ENCODE measurements at places on chromosomes 5 and 9. TPM values are rescaled to one million over a fixed set of nuclear protein-coding genes. Genes with fewer than 3 reads are reported as not detected.

The LMNB1 gene
- total RNA-seq = 174 TPM

The PCYOX1L gene
- total RNA-seq = 9.4 TPM

The ADAMTS13 gene
- 2.8 TPM for total RNA-seq

The DMGDH gene
- total RNA-seq = not detected

- DNase-seq = no peak
Observed at GRCh38 chr9:4939118-4939561, 45.9 kb upstream of the JAK2 start.

- DNase-seq = peak; percentile 73
Observed at GRCh38 chr9:101601904-101602765, 7.4 kb upstream of the PPP3R2 start.

DNA sequence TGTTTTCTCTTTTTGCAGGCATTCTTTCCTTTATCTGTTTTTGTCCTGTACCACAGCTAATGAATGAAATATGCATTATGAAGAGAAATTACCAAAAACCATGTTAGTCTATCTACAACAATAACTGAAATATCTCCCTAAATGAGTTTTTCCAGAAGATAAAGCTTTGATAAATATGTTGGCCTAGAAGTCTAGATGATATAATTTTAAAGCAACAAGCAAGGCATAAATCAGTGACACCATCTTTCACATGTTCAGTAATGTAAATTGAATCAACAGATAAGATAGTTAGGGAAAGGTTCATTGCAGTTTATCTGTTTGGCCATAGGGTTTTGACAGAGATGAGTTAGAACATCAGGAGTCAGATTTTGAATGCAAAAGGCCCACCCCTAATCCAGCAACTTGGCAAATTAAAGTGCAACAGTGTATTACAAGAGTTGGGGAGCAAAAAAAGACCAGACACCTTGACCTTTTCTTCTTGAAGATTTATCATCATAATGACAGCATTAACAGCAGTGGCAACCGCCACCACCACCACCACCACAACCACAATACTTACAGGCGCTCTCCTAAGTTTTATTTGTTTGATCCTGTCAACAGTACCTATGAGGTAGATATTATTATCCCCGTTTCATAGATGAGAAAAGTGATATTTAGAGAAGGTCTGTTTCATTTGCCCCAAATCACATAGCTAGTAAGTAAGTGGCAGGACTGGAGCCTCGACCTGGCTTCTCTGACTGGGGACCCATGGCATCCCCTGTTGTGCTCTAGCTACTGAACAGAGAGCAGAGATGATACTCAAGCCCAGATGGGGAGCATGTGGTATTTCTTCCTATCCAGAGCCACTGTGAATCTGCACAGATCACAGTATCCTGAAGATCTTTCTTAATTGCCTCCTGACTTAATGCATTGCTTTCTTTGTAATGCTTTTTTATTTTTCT lies 122.8 kb upstream of the DHFR start:
- DNase-seq = no peak

GRCh38 chr9:99026956-99027298 lies 78.0 kb upstream of the TGFBR1 start:
- no peak for DNase-seq

DNA sequence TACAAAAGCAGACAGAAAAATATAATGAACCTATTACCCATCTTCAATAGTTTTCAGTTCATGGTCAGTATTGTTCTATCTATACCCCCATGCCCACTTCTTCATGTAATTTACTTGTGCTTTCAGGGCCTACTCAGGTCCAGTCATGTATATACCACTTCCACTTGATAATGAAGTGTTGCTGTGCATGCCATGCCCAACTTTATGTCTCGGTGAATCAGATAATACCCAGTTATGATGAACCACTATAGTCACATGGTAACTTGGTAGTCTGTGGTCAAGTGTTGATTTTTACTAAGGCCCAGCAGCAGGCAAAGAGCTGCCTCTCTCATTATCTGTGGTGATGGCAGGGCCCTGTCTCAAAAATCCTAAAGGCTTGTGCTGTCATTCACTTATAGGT lies 70.7 kb upstream of the IL33 start:
- DNase-seq = no peak

DNA sequence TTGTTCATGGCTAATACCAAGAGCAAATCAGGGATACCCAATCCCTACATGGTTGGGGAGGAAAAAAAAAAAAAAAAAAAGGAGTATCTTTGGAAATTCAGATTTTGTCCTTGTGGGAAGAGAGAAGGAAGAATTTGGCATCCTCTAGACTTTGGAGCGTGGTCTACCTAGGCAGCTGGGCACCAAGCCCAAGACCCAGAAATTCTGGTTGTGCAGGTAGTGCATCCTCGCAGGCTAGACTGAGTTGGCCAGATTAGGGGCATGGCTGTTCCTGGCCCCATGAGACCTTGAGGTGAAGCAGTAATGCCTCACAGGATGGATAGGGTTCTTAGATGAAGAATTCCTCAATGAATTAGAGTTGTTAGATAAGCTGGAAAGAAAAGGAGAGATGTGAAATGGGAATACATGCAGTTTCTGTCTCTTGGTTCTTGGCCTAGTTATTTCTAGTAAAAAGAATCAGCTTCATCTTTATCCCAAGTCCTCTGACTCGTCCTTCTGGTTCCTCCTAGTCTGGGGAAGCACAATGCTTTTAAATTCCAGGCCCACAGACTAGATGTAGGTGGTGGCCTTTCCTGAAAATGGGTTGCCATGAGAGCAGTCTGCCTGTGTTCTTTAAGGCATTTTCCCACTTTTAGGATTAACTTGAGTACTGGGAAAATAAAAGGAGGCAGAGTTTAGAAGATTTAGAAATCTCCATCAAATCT lies 140.5 kb upstream of the RUSC2 start:
- no peak for DNase-seq

DNA sequence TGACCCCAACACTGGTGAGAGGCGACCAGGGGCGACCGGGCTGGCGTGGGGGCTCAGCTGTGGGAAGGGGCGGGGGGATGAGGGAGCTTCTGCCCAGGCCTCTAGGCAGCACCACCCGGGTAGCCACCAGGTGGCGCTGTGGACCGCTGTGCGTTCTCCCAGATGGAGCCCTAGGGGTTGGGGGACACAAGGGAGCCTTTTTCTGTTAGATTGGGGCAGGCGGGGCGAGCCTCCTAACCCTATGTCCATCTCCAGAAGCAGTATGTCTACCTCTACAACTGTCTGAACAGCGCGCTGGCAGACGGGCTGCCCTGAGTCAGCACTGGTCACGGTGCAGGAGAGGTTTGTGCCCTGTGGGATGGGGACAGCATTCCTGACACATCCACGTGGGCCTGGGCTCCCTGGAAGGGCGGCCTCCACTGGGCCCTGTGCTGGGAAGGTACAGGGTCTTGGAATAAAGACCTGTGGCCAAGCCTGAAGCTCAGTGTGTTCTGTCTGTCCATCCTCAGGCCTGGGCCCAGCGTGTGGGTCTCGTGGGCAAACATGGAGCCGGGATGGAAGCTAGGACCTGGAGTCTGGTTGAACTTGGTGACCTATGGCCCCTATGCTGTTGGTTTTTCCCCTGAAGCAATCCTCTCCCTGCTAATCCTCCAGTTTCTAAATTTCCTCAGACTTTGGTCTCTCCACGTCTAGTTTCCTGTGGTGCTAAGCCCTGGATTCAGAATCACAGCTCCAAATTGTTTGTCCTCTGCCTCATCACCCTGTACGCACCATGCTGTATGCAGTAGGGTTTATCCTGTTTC lies 23.1 kb upstream of the SPTLC1 start:
- DNase-seq = peak; percentile 93

DNA sequence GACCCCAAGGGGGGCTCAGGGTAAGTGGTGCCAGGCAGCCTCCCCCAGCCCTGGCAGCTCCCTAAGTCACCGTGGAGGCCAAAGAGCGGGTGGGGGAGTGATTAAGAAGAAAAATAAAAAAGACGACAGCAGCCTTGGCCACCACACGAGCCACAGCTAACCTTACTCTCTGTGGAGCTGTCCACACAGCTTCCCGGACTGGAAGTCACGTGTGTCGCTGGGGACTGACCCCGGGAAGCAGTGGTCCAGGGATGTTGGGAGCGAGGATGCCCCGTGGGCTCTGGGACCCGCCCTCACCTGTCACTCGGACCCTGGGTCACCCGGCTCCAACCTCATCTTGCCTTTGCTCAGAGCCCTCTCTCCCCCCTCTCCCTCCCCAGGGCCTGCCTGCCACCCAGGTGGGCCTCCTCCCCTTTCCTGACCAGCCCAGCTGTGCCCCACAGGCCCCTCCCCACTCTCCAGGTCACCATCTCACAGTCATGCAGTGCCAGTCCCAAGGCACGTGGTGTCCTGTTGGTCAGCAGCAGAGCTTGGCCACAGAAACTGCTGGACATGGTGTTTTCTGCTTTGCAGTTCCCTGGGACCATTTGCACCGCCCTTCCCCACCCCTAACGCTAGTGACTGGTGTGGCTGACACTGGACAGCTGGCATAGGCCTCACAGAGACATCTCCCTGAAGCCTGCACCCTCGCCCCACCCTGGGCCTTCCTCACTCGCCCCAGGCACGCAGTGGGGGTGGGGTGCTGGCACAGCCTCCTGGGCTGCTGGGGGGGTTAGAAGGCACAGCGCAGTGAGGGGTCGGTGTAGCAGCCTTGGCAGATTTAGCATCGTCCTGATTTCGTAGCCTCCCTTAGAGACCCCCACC lies 9.8 kb upstream of the EXOC3 start:
- no peak for DNase-seq

DNA sequence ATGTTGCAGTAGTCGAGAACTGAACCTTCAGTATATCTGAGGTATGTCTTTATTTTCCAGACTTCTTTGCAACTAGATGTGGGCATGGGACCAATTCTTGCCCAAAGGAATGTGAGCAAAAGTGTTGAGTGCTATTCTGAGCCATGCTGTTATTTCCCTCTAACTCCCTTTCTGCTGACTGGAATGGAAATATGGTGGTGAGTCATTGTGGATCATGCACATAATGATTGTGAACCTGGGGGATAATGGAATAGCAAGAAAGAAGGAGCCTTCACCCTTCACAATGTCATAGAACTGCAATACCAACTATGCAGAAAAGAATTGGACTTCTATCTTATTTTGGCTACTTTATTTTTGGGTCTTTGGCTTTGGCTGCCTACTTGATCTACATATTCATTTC lies 10.3 kb upstream of the DOCK2 start:
- DNase-seq = no peak

DNA sequence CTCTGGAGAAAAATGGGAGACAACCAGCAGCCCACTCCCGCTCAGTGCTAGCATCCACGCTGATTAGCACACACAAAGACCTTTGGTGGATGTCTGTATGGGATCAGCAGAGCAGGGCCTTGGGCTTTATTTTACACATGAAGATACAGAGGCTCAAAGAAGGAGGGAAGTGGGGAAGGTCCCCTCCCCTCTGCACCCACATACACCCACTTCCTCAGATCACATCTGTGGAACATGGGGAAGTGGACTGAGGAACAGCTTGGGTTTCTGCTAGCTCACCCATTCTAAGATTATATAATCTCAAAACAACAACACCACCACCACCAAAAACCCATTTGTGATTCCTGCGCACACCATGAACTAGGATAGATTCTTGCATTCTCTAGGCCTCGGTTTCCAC lies 14.0 kb downstream of the GGTA1 start:
- no peak for DNase-seq

- no peak for DNase-seq
Observed at GRCh38 chr5:131786900-131787692, 9.7 kb downstream of the FNIP1 start.

All from H7 (cell line).